IMR-90 (cell line): ENCODE measurements at places on chromosomes 2 and 18. TPM values are rescaled to one million over a fixed set of nuclear protein-coding genes. Genes with fewer than 3 reads are reported as not detected.

DNA sequence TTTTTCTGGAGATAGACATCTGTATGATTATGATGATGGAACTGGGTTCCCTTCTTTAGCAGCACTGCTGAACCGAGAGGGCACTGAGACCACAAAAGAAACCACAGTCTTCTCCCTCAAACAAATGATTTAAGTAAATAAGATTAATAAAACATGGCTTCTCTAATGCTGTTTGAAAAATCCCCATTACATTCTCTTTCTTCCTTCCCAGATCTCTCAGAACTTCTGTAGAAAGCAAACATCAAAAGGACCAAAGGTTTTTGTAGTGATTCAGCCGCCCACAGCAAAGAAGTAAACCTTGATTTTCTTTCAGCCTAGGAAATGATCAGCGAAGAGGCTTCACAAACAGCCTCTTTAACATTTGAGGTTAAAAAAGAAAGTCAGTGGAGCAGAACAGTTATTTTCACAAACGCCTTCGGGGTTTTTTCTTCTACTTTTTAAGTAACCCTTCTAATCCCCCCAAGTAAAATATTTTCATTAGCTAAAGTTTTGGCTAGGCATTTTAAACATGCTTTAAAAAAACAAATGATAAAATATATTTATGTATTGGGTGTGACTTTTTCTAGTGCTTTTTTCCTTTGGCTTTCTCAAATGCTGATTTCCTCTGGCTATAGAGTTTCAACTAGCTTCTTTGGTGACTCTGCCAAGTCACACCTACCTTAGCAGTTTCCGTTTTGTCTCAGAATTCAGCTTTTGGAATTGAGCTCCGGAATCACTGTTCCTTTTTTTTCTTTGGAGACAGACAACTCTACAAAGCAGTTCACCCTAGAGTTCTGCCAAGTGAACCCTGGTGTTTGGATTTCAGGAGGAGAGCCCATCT is 89.6 kb downstream of the UPP2 start:
- no peak for DNase-seq

GRCh38 chr18:47179520-47179919 is 3.4 kb upstream of the IER3IP1 start:
- no peak for DNase-seq

DNA sequence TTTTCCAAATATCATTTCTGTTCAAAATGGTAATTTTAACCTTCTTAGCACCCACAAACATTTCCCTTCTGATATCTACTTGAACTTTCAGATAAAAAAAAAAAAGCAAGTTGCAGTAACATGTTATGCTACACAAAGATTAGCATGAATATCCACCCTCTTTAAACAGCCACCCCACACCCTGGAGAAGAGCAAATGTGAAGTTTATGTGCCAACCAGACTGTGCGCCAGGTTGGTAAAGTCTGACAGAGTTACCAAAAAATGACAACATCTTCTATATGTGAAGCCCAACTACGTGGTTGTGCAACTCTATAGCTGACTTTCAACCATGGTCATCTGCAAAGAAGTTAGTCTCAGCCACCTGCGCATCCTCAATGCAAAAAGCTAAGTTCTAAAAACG is 62.6 kb downstream of the BCL11A start:
- no peak for DNase-seq

- no peak for DNase-seq
These were observed 70.8 kb upstream of the CTAGE1 start for GRCh38 chr18:22488554-22488953.

Gene ZRANB3
- 2.5 and 3.4 TPM in 2 replicates for polyA plus RNA-seq
